A549 treated with CpdA at 1 μM for 4 hours (cell line): ENCODE measurements at places on chromosomes 5 and 9. TPM values are rescaled to one million over a fixed set of nuclear protein-coding genes. Genes with fewer than 3 reads are reported as not detected.

Gene CYFIP2
- 15.3 to 21.0 TPM (median 20.7 TPM) in 5 replicates for total RNA-seq

Gene ZNF300
- total RNA-seq, result 2.3 to 3.1 TPM (median 2.6 TPM) in 5 replicates

Gene VCAN
- total RNA-seq, result 11.5 to 23.4 TPM (median 13.8 TPM) in 5 replicates

Gene GGTA1
- total RNA-seq, result not detected in 5 replicates

Gene EQTN
- not detected in 5 replicates for total RNA-seq

Gene OR1B1
- not detected in 5 replicates for total RNA-seq

Gene SPATA31E1
- total RNA-seq, result 0.01 to 0.03 TPM in 2 of 5 replicates, not detected in the others

Gene DAB2
- total RNA-seq, result 10.6 to 13.9 TPM (median 11.5 TPM) in 5 replicates

Gene SOWAHA
- 0.08 to 0.17 TPM (median 0.15 TPM) in 4 of 5 replicates, not detected in the other for total RNA-seq

Gene CER1
- not detected in 5 replicates for total RNA-seq

Gene WDR55
- 29.2 to 32.4 TPM (median 29.6 TPM) in 5 replicates for total RNA-seq

Gene FGFR4
- total RNA-seq, result 18.9 to 25.5 TPM (median 23.5 TPM) in 5 replicates

Gene KCNMB1
- not detected in 5 replicates for total RNA-seq

Gene SPINK13
- total RNA-seq, result not detected in 5 replicates

Gene LRRC70
- total RNA-seq, result 0.10 to 0.19 TPM (median 0.16 TPM) in 4 of 5 replicates, not detected in the other

Gene LHFPL2
- total RNA-seq, result 45.9 to 64.0 TPM (median 58.0 TPM) in 5 replicates

Gene IDNK
- 5.2 to 6.7 TPM (median 5.8 TPM) in 5 replicates for total RNA-seq

Gene LCNL1
- 0.02 TPM in 1 of 5 replicates, not detected in the others for total RNA-seq

Gene PALM2AKAP2
- total RNA-seq, result 0.06 to 0.55 TPM (median 0.37 TPM) in 5 replicates

Gene OR1J2
- total RNA-seq, result 0.06 to 0.15 TPM in 2 of 5 replicates, not detected in the others

Gene GBA2
- total RNA-seq, result 31.7 to 33.3 TPM (median 32.8 TPM) in 5 replicates

Gene RNF20
- 20.9 to 28.0 TPM (median 23.1 TPM) in 5 replicates for total RNA-seq

Gene ITGA1
- total RNA-seq, result 0.79 to 2.0 TPM (median 1.3 TPM) in 5 replicates

Gene ENHO
- total RNA-seq, result 1.3 to 2.3 TPM (median 2.0 TPM) in 5 replicates

Gene PCSK1
- total RNA-seq, result 0.22 to 0.73 TPM (median 0.30 TPM) in 5 replicates

Gene PCDHB13
- 0.02 to 0.08 TPM (median 0.07 TPM) in 5 replicates for total RNA-seq

Gene GNG10
- total RNA-seq, result 43.9 to 72.0 TPM (median 67.2 TPM) in 5 replicates

Gene GLRA1
- total RNA-seq, result not detected in 5 replicates

Gene ERGIC1
- 249 to 302 TPM (median 290 TPM) in 5 replicates for total RNA-seq

Gene ASS1
- total RNA-seq, result 15.9 to 17.6 TPM (median 16.7 TPM) in 5 replicates

Gene AQP7
- 0.19 to 0.49 TPM (median 0.24 TPM) in 5 replicates for total RNA-seq

Gene DRD1
- total RNA-seq, result 0.83 to 1.4 TPM (median 1.0 TPM) in 5 replicates

Gene ZFP2
- 0.03 to 0.07 TPM in 2 of 5 replicates, not detected in the others for total RNA-seq

Gene CTXN3
- not detected in 5 replicates for total RNA-seq

Gene NR4A3
- total RNA-seq, result 2.0 to 3.0 TPM (median 2.6 TPM) in 5 replicates

Gene ARL14EPL
- 0.07 to 0.69 TPM (median 0.39 TPM) in 5 replicates for total RNA-seq

Gene PCDHGA4
- 0.08 to 0.20 TPM (median 0.10 TPM) in 5 replicates for total RNA-seq

Gene PROP1
- total RNA-seq, result not detected in 5 replicates

Gene AHRR
- 2.9 to 3.5 TPM (median 3.3 TPM) in 5 replicates for total RNA-seq

Gene PCDHB15
- 0.05 to 0.07 TPM (median 0.06 TPM) in 4 of 5 replicates, not detected in the other for total RNA-seq
